ENCODE measurements at places on chromosomes 13 and 19.

- DNase-seq, result no peak
These were observed 10.4 kb downstream of the ATP4B start for GRCh38 chr13:113647351-113648215.

DNA sequence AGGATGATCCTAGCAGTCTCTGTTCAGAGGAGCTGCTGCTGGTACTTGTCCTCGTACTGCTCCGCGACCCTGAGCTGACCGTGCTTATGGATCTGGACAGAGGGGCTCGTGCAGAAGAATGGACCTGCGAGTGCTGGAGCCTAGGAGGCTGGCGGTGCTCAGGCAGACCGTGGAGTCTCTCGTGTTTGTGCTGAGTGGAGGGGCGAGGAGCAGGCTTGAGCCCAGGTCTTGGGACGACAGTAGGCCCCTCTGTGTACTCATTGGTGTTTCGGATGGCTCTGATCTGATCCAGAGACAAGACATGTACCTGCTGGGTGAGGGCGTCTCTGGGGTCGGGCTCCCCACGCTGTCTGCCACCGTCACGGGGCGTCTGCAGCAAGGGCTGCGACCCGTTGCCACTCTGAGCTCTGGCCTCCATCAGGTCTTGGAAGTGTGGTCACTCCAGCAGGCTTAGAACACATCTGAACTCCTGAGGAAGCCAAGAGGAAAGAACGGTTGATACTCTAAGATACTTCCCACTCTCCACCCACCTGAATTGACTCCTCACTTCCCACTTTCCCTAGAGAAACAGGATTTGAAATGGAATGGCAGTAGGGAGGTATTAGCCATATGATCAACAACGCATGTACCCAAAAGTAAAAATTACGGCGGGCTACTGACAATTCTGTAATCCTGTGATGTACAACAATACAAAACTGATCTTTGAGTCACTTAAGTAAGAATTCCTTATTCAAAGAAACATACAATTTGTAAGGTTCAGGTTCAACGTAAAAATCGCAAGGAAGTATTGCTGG, 3.4 kb downstream of the SPRY2 start:
- DNase-seq, result no peak

- DNase-seq, result no peak
These were observed 13.8 kb downstream of the TGFB1 start for GRCh38 chr19:41339936-41340335.

DNA sequence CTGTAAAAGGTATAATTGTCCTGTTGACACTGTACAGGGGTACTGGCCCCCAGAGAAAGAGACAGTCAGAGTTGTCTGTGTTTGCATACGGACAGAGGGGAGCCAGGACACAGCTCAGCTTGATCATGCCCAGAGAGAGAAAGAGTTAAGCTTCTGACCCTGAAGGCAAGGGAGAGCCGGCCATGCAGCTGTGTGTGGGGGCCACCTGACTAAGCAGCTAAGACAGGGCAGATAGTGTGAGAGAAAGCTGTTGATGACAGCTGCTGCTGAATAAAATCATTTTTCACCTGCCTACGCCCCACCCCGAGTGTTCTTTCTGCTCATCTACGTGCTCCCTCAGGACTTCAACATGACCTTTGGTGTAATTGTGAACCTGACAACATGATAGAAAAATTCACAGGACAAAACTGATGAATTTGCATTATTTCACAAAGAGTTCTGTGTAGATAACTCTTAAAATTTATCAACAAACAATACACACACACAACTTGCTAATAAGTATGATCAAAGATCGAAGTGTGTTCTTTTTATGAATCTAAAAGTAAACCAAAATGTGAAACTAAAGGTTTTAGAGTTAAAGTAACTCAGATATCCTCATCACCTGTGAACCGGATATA, 1294.3 kb upstream of the ATXN8OS start:
- no peak for DNase-seq

DNA sequence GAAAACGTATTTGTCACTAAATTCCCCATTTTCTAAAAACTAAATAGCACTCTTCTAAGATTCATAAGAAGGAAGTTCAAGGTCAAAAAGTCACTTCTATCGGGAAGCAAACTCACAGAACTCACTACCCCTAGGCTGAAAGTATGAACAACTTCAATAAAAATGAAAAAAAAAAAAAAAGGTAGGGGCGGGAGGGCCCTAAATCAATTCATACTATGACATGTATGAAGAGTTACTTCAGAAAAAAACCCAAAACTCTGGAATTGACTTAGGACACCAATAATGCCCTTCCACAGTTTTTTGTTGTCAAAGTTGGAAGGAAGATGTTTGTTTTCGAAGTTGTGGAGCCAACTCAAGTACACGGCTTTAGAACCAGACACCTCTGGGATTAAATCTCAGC, 1.1 kb downstream of the SUCLA2 start:
- DNase-seq, result no peak

GRCh38 chr13:54607421-54607820, 1578.8 kb downstream of the OLFM4 start:
- DNase-seq, result no peak

GRCh38 chr19:52176574-52176973, 5.2 kb upstream of the ZNF836 start:
- peak; percentile 30 for DNase-seq

- no peak for DNase-seq
These were observed 256.9 kb downstream of the SPRY2 start for GRCh38 chr13:80083853-80084676.

Measured in CD8-positive, alpha-beta T cell (primary cell).